ENCODE measurements at places on chromosomes 4 and X.

GRCh38 chr4:137649711-137650450, 117.6 kb upstream of the PCDH18 start:
- DNase-seq = no peak

GRCh38 chr4:138775489-138775888, 240.1 kb upstream of the NOCT start:
- DNase-seq = no peak

DNA sequence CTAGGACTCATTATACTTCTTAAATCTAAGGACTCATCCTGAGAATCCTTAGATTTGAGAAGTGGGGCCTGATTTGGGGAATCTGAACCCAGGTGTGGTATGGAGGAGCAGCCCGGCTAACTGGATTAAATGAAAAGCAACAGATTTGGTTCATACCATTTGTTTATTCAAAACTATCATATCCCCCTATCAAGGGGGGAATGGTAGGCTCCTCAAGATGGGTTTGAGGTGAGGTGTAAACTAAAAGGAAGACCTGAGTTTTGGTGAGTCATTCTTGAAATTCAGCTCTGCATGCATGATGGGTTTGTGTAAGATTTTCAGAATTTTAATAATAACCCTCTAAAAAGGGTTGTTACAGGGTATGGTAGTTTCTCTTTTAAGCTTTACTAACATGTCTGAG, 53.4 kb downstream of the CASP6 start:
- no peak for DNase-seq

DNA sequence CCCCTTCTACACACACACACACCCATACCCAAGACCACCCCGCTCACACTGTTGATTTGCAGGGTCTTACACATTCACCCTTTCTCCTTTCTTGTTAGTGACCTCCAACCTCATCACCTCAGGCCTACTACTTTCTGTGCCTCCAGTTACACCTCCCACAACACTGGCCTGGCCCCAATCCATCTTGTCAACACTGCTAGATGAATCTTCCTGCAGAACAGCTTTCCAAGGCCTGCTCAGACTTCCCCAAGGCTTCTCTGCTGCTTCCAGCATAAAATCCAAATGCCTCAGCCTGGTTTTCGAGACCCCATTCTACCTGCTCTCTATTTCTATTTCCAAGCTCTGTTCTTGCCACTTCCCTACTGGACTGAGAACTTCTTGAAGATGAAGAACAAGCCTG, 79.9 kb downstream of the NHSL2 start:
- no peak for DNase-seq

GRCh38 chr4:6425336-6425735, 47.1 kb downstream of the PPP2R2C start:
- DNase-seq = no peak

DNA sequence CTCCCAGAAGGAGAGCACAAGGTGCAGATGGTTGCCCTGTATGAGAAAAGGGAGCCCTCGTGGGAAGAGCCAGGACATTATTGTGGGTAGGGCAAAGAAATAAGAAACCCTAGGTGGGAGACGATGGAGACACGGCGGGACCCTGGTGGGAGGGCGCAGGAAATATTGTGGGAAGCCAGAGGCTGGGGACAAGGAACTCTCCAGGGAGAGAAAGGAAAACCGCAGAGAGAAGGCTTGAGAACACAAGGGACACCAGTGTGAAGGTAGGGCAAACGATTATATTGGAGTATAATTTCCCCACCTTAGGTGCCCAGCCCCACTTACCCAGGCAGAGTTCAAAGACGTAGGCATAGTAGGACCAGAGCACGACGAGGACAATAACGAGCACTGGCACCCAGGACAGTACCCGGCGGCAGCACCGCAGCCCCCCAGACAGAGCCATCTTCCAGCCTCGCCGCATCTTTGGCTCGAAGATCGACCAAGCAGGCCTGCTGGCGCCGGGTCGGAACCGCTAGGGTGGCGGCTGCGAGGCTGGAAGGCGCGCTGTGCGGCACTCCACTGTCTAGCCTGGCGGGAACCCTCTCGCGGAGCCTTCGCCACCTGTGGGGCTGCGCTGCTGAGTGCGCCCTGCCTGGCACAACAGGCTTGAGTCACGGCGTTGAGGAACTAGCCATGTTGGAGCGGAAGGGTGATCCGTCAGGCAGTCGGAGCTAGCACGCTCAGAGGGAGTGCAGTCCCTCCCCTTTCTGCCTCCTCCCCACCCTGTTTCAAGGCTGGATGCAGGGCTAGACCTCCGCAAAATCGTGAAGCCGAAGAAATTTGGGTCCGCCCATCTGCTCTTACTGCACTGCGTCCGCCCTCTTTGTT, at the start of gene ZDHHC15:
ZDHHC15 (minus strand) TSS at position 473 of the 867 bp plus-strand sequence; CDS start at position 460, 13 bp downstream.
- peak; percentile 30 for DNase-seq

DNA sequence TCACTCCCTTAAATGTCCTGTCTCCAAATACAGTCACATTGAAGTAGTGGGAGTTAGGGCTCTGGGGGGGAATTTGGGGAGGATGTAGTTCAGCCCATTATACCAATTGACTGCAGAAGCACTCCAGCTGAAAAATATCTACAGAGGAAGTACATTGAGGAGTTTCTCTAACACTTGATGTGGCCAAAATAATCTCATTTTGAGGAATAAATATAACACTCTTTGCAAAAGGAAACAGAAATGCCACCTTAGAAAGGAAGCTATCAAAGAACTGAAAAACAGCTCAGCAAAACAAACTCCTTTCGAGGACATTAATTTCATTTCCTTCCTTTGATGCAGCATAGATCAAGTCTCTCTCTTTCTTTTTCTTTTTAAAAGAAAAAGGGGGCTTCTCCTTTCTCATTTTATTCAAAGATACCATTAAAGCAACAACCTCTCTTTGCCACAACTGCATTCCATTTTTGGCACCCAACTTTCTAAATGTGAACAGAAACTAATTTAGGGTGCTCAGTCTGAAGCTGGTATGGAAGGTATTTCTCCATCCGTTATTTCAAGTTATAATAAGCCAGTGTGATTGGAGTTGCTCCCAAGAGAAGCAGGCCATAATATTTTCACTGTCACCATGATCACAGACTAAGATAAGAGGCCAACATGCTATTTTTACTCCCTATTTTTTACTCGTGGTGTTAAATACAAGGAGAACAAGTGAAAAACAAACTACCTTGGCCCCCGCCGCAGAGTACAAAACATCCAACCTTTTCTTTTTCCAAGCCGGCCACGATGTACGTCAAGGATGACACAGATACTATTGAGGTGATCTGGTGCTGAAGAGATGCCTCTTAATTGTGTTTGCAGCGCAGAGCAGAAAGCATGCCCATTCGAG, 230.4 kb upstream of the GATB start:
- no peak for DNase-seq

DNA sequence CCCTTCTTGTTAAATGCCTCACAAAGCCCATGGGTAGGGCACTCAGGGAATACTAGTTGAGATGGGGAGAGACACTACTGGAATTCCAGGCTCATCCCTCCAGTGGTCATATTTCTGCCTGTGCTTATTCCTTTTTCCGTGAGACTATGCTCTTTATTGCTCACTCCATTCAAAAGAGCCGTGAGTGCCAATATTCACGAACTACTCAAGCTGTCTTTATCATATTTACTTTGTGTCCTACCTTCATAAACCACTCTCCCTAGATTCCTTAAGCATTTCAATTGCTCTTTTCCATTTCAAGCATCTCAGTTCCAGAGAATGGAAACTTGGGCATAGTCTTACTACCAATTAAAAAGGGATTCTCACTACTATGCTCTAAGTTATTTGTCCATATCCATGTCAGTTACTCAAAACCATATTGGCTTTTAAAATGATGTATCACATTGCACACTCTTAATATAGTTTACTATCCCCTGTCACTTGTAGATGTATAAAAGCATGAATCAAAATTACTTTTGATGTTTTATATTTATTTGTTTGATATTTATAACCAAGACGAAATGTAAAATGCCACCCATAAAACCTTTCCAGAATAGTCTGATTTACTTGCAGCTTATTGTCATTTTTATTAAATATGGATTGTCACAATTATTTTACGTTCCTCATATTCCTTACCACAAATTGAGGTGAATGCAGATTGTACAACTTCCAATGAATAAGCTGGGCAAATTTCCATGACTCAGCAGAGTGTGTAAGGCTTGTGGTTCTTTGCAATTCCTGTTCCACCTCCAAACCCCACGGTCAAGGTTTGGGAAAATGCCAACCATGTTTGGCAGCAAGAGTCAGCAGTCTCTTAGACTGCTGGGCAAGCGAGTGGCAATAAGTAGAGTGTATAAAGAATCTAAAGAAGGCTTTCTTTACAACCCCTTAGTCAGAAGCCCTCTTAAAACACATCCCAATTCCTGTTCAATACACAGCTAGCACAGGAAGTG, 24.4 kb downstream of the ENOX2 start:
- DNase-seq = no peak

GRCh38 chr4:73707918-73708577, 32.3 kb upstream of the CXCL8 start:
- no peak for DNase-seq

- no peak for DNase-seq
Observed at GRCh38 chr4:158018221-158018830, 154.5 kb downstream of the GASK1B start.

DNA sequence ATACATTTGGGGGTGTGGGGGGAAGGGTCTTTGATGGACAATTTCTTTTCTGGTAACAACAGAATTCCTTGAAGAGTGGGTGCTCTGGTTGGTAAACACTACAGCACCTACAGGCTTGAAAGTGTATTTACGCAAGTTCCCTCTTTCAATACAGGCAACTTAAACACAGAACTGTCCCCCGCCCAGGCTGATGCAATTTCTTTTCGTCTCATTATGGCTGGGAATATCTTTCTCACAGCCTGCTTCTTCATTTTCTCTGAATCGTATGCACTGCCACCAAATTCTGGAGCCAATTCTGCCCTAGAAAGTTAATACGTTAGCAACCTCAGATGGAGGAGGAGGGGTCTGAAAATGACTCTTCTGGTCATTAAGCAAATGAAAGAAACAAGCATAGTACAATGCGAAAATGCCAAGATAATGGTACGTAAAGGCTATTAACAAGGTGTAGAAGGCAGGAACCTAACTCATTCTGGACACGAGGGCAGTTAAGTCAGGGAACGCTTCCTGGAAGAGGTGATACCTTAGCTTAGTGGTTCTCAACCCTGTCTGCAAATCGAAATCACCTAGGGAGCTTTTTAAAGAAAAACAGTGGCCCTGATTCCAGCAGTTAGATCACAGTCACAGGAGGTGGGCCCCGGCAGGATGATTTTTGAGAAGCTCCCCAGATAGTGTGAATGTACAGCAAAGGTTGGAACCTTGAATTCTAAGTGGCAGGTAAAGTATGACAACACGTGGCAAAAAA, 1.0 kb downstream of the AGA start:
- peak; percentile 40 for DNase-seq

- DNase-seq = no peak
Observed at GRCh38 chr4:3013323-3013722, 50.0 kb downstream of the GRK4 start.

DNA sequence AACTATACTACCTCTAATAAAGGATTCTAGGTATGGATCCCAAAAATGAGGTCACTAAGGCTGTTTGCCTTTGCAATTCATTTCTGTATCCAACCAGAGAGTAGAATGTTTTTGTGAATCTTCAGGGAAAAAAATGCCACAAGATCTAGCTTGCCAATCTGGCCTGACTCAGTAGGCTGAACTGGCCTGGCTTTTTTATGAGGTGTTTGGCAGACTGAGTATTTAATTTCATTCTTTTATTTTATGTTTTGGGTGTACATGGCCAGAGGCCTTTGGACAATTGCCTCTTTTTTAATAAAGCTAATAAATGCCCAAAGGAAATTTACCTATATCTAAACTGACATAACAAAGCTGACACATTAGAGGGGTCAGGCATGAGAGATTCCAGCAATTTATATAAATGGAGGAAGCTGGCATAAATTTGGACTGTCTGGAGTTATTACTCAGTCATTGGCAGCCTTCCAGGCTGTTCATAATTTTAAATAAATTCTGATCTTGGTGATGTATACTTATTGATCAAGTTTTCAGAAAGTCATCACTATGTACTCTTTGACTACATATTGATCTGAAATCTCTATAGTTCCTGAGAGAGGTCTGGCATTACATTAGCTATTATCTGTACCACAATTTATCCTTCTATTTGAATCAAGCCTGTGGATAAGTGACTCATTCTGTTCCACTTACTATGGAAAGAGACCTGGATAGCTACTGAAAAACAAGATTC, 376.4 kb upstream of the NOCT start:
- DNase-seq = no peak

DNA sequence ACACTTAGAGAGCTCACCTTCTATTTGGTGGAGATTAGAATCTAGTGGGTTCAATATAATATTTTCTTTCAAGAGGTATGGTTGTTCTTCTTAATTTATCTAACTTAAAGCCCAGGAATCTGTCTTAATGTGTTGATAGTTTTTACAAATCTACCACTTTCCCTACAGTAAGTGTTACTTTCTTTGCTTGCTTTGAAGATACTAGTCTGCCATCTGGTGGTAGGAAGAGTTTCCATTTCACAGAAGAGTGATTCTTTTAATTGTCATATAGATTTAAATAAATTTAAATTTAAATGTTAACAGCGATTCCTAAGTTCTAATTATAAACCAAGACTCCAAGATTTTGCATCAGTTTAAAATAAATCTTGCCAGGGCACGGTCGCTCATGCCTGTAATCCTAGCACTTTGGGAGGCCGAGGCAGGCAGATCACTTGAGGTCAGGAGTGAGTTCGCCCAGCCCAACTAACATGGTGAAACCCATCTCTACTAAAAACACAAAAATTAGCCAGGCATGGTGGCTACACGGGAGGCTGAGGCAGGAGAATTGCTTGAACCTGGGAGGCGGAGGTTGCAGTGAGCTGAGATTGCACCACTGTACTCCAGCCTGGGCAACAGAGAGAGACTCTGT, 43.5 kb downstream of the NUDT9 start:
- DNase-seq = no peak

DNA sequence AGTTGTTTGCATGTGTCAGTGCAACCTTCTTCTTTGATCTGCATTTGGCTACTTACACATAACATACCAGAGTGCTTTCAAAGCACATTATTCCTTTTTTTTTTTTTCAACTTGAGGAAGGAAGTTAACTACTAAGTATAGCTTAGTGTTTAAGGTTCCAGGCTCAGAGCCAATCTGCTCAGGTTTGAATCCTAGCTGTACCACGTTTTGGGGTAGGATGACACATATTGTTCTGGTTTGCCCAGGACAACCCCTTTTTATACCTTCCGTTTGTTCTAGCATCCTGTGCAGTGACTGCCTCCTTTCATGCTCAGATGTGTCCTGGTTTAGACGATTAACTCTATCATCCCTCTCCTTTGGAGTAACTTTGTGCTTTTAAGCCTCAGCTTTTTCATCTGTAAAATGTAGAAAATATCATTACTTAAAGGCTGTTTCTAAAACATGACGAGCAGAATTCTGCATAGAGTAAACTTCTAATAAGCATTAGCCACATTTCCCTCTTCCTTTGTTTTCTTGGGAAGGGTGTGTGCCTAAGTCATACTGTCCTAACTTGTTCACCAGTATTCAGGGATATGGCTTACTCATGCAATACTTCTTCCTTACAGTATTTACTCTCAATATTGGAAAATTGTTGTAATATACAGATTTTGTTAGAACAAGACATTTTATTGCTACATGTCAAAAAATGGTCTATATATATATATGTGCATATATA, 281.3 kb downstream of the C4orf33 start:
- no peak for DNase-seq
